B cell (primary cell): ENCODE measurements at places on chromosomes 6 and 20. TPM values are rescaled to one million over a fixed set of nuclear protein-coding genes. Genes with fewer than 3 reads are reported as not detected.

- DNase-seq = no peak
Measured at GRCh38 chr6:110693994-110694393, 121.3 kb downstream of the CDK19 start.

GRCh38 chr6:131015630-131016263, 47.3 kb downstream of the EPB41L2 start:
- no peak for DNase-seq

DNA sequence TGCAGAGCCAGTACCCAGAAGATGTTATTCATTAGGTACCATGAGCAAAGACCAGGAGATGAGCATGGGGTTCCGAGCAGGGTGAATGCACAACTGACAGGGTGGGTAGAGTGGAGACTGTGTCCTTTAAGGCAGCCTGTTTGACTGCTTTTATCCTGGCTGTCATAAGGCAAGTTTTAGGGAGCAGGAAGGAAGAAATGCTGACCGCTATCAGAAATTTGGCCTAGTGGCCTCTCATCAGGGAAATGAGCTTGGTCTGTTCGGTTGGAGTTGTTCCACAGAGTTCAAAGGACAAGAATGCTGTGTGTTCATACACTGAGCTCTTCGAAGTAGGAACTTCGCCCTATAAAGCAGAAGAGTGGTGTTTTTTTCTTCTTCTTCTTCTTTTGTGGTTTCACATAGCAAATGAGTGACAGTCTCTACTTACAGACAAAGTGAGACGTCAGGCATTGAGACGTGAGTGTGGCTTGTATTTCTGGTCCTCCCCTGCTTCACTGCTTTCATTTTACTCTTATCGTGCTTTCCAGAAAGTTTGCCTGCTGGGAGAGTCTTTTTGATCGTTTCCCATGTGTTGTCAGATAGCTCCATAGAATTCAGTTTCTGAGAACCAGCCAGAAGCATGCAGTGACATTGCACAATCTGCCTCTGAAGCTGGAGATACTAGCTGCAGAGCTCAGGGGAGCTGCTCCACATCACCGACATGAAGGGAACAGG, at the start of gene CASS4:
CASS4 (plus strand) TSS at position 502 of the 714 bp plus-strand sequence; CDS start at position 701, 199 bp downstream.
- DNase-seq = peak; percentile 47

Gene GSTA3
- not detected in 2 replicates for polyA plus RNA-seq

- no peak for DNase-seq
Measured at GRCh38 chr20:11401988-11402387, 515.7 kb upstream of the BTBD3 start.
